IPS-NIHi11 (cell line): ENCODE measurements at places on chromosomes 1 and 21.

DNA sequence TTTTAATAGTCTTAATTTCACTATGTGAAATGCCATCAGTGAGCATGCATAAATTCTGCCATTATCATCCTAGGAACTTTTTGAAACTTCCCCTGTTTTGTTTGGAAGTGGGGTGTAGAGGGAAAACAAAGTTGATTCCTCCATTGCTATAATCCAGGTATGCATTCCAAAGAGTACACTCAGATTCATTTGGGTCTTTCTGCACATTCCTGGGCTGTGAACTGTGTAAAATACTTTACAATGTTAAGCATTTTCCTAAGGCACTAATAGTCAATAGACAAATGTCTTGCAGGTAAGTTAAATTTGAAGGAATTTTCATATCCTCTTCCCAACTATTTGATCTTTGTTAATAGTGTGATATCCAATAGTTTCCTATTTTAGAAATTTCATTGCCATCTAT is 36.2 kb downstream of the SGIP1 start:
- DNase-seq: no peak

- no peak for DNase-seq
Observed at GRCh38 chr1:86779308-86780191, 75.2 kb downstream of the SH3GLB1 start.

GRCh38 chr1:1929639-1930545 is 10.8 kb upstream of the TMEM52 start:
- no peak for DNase-seq

GRCh38 chr1:52502789-52503188 is 50.1 kb downstream of the TUT4 start:
- no peak for DNase-seq

GRCh38 chr21:46126309-46127238 is 28.7 kb downstream of the COL6A2 start:
- DNase-seq: peak; percentile 33

DNA sequence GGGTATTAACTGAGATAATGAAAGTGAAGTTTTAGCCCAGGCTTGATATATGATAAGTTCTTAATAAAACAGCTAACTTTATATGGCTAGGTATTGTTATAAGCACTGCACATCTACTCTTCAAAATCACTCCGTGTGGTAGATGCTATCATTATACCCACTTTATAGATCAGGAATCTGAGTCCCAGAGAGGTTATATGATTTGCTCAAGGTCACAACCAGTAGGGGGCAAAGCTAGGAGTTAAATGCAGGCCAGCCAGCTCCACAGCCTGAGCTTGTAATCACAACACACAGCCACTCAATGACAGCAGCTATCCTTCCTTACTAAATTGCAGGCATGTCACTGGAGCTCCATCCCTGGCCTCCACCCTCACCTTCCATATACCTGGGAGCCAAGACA is 115.8 kb downstream of the CAPN8 start:
- DNase-seq: no peak

- no peak for DNase-seq
Observed at GRCh38 chr1:175801979-175802378, 58.6 kb upstream of the TNR start.

DNA sequence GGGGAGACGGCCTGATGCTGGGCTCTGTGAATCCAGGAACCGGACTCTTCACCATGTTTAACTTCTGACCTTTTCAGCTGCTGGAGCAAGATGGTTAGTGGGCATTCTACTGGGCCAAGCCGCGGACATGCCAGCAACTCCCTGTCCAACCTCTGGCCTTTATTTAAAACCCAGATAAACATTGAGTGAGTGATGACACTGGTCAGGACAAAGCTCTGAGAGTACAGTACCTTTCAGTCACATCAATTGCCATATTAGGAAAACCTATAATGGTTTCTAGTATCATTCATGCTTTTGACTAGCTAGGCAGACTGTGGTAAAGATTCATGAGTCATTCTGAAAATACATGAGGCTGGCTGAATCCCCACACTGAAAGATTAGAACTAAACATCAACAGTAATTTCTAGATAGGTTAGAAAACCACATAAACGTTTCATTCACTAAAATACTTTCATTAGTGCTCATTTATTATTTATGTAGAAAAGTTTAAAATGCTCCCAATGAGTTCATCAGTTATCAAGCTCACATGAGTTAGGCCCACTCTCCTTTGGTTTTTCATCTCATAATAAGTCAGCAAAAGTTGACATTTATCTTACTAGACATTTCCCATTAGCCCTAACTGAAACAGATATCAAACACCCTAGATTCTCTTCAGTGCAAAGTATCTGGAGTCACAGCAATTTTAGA is 7.1 kb upstream of the ACTA1 start:
- no peak for DNase-seq

- DNase-seq: no peak
Observed at GRCh38 chr1:25111706-25112105, 120.6 kb downstream of the SYF2 start.

GRCh38 chr1:166960858-166961474 is 14.4 kb downstream of the ILDR2 start:
- DNase-seq: no peak

DNA sequence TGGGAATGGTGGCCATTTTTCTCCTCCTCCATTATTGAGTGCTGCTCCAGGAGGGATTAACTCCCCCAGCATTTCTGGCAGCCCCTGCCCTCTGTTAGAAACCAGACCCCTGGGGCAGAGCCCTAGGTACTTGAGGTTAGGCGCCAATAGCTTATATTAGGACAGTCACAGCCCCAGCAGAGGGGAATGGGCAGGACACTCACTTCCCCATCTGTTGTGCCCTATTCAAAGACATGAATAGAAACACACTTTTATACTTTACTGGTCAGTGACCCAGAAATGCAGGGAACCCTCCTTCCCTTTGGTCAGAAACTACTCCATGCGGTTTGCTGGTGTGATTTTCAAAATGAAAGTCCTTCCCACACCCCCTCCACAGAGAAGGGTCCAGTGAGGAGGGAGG is 267.7 kb downstream of the PTBP2 start:
- DNase-seq: no peak

DNA sequence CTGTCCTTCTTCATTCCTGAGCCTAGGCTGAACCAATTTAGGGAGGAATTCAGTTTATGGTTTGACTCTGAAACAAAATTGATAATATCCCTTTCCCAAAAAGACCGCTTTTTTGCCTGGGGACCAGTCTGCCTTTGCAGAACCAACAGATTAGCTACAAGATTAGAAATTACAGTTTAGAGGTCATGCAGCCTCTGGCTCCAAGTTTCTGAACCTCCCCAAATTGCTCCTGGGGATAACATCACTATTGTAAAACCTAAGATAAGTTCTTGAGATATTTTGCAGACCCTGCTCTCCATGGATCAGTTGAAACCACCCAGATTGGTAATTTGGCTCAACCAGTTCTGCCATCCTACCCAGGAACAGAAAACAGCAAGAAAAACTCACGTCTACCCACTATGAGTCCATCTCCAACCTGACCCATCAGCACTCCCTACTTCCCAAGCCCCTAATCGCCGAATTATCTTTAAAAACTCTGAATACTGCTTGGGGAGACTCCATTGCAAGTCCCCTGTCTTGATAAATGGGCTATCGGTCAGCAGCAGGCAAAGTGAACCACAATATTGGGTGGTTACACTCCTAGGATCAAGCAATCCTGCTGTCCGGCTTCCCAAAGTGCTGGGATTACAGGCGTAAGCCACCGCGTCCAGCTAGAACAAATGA is 605 bp upstream of the RABGGTB start:
- no peak for DNase-seq

- no peak for DNase-seq
Observed at GRCh38 chr1:165897326-165898303, 70.2 kb downstream of the UCK2 start.

DNA sequence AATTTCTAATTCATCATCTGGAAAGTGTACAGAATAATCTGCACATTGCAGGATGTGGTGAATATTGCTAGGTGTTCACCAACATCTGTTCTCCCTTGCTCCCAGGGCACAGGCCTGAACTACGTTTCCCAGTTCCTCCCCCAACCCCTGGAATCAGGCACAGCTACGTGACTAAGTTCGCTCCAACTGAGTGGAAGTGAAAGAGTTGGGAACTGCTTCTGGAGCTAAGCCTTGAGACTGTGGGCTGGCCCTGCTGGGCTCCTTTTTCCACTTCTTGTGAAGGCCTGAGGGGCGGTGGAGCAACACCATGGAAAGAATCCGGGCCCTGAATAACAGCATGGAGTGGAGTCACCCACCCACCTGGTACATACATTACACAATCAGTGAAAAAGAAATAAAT is 534.6 kb downstream of the SMYD3 start:
- no peak for DNase-seq

- DNase-seq: no peak
Observed at GRCh38 chr1:218336328-218336727, 8.8 kb upstream of the TGFB2 start.

GRCh38 chr21:41121785-41122415 is 46.1 kb upstream of the BACE2 start:
- DNase-seq: peak; percentile 74

DNA sequence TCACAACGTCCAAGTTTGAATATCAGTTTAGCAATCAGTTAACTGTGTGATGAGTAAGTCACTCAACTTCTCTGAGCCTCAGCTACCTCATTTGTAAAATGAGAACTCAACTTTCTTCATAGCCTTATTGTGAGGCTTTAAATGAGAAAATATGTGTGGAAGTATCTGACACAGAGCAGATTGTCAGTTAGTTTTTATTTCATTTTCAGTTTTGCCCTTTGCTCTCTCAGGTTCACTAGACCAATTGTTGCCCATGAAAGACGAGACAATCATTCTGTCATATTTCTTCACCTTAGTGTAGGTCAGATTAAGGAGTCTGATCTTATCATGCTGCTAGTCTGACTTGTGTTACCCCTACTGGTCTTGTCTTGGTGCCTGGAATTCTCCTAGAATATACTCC is 232.8 kb upstream of the PTBP2 start:
- no peak for DNase-seq

DNA sequence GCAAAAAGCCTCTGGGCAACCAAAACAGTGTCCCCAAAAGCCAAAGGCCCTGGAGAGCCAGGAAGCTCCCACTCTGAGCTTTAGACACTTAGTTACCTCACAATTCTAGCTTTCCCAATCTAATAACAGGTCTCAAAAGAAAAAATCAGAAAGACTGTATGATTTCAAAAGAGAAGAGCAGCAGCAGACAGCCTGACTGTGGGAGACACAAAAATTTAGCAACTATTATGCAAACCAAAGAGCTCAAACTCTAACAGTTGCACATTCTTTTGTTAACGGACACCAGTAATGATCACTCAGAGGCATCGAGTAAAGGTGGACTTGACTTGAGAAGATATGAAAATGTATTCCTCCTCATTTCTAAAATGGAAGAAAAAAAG is 160.1 kb downstream of the SLC45A1 start:
- DNase-seq: no peak

- DNase-seq: peak; percentile 50
Observed at GRCh38 chr1:27007909-27008582, 4.6 kb downstream of the TENT5B start.

- peak; percentile 80 for DNase-seq
Observed at GRCh38 chr1:33055210-33056008, 18.7 kb upstream of the AK2 start.

DNA sequence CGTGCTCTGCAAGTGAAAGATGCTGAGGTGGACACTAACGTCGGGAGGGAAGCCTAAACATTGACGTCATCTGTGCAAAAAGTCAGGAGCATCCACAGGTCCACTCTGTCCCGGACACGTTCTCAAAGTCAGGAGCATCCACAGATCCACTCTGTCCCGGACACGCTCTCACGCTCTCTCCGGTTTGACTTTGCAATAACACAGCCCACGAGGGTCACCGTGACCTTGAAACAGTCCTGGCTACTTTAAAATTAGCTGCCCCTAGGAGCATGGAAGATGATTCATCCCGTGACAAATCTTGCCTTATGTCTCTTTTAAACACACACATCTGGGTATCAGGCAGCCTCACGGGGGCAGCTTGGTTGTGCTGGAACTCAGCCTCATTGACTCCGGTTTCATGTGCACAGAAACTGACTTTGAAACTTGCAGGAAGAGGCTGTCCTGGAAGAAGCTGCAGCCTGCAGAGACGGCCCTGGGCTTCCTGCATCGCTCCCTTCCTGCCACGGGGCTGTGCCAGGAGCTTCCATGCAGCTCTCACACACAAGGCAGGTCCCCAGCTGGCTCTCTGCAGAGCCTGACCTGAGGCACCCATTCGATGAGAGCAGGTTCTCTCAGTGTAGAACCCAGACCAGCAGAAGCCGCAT is 18.1 kb upstream of the COL18A1 start:
- peak; percentile 23 for DNase-seq

DNA sequence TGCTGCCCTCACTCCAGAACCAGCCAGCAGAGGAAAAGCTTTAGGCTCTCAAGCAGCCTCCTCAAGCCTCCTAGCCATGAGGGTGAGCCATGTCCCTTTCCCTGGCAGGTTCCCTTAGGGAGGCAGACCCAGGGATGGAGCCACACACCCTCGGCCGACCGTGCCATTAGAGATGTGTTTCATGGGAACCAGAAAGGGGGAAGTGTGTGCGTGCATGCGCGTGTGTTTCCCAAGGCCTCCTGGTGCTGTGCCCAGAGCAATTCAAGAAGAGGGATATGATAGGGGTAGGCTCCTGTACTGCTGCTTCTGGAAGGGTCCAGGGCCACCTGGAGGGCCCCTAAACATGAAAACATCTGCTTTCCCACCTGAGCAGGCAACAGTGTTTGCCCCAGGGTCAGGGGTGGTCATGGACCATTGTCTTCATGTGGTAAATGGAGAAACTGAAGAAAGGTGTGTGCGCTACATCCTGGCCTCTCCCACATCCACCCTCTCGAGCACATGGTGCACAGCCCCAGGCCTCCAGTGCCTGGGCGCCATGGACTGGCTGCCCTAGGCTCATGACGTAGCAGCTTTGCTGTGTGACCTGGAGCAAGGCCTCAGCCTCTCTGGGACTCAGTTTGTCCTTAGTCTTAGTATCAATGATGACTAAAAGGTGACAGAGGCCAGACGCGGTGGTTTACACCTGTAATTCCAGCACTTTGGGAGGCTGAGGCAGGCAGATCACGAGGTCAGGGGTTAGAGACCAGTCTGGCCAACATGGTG is 48.1 kb downstream of the SYF2 start:
- no peak for DNase-seq

- DNase-seq: no peak
Observed at GRCh38 chr1:243642936-243643335, 207.1 kb downstream of the AKT3 start.

- DNase-seq: no peak
Observed at GRCh38 chr1:171610385-171610784, 11.7 kb upstream of the MYOCOS start.

GRCh38 chr1:246066573-246066972 is 440.5 kb downstream of the SMYD3 start:
- DNase-seq: peak; percentile 43

DNA sequence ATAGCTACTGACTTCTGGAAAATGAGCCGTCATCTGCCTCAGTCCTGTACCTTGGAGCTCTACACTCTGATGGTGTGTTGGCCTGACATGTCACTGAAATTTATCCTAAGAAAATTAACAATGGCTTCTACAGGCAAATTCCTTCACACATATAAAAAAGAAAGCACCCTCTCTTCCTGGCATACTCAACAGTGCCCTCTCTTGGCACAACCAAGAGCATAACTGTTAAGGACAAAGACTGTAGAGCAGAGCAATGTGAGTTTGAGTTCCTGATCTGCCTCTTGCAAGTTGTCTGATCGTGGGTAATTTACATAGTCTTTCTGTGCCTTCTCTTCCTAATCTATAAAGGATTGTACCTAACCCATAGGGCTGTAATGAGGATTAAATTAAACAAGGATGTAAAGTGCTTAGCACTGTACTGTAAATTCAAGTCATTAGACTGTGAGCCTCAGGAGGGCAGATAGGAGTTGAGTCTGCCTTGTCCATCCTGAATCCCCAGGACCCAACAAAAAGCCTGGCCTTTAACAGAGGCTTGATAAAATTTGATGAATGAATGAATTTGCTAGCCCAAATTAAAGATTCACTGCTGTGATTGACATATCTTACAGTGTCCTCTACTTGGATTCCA is 83.5 kb downstream of the SYF2 start:
- peak; percentile 53 for DNase-seq
